ENCODE measurements at places on chromosomes 1 and 21.
A peak's percentile ranks its signal among the peaks of the same experiment; 100 is the strongest.

- no peak for DNase-seq
Measured at GRCh38 chr21:46205766-46206162, 21.5 kb upstream of the SPATC1L start.

DNA sequence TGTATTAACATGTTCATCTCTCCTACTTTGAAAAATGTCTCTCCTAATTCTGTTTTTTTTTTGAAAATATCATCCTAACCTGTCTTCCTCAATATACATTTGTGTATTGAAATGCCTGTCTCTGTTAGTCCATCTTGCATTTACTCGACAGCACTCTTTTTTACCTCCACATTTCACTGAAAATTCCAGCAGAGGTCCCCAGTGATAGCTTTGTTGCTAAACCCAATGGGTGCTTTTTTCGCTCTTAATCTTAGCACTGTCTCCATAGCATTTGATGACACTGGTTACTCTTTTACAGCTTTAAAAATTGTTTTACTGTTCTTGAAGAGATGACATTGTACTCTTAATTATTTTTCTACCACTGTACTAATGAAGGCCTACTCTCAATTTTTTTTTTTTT is 10.8 kb downstream of the OSBPL9 start:
- DNase-seq, result no peak

DNA sequence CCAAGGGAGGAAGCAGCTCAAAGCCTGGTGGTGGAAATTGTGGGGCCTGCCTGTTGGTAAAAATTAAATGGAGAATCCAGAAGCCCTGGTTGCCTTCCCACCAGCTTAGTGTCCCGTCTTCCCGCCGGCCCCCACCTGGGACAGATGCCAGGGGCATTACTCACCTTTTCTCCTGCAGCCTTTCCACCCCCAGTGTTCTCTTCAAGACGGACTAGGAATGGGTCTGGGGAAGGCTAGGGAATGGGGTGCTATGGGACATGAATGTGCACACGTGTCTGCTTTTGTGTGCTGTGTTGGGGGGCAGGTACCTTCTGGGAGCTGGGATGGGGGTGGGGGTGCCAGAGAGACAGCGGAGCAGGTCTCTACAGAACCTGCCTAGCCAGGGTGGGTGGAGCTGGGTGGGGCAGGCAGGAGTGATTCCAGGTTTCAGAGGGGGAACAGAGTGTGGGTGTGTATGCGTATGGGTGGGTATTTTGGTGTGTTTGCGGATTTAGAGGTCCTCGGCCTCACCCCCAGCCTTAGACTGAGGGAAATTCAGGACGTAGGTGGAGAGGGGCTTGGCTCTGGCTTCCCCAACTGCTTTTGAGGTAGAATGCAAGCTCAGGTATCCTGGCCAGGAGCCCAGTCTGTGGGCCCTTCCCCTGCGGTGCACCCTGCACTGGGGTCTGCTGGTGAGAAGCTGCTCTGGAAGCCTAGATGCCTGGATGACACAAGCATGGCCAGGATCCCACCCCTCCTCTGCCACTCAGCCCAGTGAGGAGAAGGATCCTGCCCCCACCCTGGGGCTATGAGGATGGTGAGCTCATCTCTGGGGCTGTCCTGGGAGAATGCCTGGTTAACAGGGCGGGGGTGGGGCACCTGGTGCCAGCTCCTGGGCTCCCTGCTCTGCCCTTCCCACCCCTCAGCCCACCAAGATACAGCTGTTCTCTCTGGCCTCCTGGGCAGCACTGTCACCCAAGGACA is 7.8 kb downstream of the VANGL2 start:
- DNase-seq, result no peak

DNA sequence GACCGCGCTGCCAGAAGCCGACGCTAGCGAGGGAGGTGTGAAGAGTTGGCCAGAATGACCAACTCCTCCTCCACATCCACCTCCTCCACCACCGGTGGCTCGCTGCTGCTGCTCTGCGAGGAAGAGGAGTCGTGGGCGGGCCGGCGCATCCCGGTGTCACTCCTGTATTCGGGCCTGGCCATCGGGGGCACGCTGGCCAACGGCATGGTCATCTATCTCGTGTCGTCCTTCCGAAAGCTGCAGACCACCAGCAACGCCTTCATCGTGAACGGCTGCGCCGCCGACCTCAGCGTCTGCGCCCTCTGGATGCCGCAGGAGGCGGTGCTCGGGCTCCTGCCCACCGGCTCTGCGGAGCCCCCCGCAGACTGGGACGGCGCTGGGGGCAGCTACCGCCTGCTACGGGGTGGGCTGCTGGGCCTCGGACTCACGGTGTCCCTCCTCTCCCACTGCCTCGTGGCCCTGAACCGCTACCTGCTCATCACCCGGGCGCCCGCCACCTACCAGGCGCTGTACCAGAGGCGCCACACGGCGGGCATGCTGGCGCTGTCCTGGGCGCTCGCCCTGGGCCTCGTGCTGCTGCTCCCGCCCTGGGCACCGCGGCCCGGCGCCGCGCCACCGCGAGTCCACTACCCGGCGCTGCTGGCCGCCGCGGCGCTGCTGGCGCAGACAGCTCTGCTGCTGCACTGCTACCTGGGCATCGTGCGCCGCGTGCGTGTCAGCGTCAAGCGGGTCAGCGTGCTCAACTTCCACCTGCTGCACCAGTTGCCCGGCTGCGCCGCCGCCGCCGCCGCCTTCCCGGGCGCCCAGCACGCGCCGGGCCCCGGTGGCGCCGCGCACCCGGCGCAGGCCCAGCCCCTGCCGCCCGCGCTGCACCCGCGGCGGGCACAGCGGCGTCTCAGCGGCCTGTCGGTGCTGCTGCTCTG is 1.2 kb downstream of the GPR88 start:
- DNase-seq, result peak; percentile 37

DNA sequence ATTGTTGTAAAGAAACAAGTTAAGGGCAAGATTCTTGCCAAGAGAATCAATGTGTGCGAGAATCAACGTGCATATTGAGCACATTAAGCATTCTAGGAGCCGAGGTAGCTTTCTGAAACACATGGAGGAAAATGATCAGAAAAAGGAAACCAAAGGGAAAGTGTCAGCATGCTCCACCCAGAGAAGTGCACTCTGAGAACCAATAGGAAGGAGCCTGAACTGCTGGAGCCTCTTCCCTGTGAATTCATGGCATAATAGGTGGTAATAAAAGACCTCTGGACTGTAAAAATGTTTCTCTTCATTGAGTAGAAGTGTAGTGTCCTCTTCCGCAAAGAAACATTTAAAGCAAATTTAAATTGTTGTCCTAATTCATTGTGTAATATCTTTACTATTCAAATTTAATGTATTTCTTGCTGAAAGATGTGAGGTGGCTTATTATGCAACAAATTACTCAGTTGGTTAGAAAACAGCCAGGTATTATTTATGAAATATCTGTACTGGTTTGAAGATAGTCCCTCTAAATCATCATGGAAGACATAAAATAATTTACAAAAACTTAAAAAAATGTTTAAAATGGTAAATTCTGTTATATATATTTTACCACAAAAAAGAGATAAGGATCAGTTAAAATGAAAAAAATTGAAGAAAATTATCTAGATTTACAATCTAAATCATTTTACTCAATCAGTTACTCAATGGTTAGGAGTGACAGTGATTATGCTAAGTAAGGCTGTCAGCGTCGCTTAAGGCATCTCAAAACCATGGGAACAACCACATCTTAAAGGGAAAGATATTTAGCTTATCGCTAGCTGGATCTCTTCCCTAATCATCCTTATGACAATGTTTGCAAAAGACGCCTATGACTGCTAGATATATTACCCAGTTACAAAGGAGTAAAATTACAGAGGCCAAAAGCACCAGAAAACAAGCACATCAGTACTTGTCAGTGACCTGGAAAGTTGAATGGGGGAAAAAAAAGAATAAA is 31.3 kb downstream of the NVL start:
- DNase-seq, result no peak

GRCh38 chr1:241352401-241352800 is 4.6 kb downstream of the RGS7 start:
- DNase-seq, result no peak

GRCh38 chr1:164731161-164731876 is 172.3 kb downstream of the PBX1 start:
- no peak for DNase-seq

GRCh38 chr1:236315518-236315917 is 33.8 kb upstream of the ERO1B start:
- no peak for DNase-seq

DNA sequence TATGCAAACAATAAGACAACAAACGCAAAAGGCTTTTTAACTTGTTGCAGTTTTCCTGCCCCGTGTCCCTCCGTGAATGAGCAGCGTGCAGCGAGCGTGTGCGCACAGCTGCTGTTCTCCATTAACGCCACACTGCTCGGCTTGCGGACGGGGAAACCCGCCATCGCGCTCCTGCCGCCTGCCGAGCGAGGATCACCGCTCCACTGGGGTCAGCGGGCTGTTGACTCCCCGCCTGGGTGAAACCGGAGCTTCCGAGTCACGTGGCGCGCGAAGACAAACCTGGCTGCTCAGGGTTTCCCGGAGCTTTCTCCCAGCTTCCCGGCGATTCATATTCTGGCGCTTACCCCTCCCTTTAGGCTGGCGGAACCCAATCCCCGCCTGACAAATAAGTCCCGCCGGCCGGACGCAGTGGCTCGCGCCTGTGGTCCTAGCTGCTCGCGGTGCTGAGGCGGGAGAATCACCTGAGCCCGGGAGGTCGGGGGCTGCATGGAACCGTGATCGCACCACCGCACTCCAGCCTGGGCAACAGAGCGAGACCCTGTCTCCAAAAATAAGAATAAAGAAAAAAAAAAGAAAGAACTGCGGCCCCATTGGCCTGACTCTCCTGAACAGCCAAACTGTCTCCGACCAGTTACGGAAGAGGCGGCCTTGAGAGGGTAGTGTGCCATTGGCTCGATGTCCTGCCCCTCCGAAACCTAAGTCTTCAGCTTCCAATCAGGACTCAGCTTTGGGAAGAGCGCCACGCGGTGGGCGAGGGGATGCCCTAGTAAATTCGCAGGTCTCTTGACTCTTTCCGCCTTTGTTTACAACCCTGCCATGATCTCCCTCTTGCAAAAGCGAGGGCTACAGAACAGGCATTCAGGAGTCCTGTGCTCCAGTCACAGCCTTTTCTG is at the start of gene CREB3L4:
TSS of gene CREB3L4 (plus strand) at position 796 of the 893 bp plus-strand sequence. CDS start 624 bp downstream, outside the sequence.
- DNase-seq, result peak; percentile 84

DNA sequence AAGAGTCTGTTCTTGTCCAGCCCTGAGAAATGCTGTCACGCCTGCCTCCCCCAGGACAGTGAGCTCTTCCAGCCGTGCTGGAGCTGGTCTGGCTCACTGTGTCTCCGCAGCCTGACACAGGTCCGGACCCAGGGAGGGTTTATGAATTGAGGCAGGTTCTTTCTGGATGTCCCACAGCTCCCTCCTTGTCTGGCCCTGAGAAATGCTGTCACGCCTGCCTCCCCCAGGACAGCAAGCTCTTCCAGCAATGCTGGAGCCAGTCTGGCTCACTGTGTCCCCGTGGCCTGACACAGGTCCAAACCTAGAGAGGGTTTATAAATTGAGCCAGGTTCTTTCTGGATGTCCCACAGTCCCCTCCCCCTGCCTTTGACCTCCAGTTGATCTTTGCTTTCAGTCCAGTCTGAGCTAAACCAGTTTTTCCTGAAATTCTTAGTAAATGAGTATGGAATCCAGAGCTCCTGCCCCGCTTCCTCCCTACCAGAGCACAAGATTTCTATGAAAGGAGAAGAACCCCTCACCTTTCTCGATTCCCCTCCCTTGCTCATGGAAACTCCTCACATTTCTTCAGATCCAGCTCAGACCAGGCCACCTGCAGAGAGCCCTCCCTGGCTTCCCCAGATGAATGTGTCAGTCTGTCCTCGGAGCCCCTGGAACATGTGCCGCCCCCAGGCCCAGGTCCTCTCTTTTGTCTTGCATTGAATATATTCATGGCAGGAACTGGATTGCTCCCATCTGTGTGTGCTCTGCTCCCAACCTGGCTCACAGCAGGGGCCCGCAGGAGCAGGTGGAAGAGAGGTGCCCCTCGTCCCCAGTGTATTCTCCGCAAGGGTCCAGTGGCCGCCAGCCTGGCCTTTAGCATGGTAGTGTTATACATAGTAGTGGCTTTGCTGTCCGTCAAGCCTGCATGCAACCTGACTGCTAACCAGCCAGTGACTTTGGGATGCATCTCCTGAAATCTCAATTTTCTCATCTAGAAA is 116.3 kb downstream of the EPHB2 start:
- no peak for DNase-seq

GRCh38 chr1:150017206-150017750 is 6.8 kb upstream of the OTUD7B start:
- DNase-seq, result no peak

- peak; percentile 63 for DNase-seq
Measured at GRCh38 chr1:93607814-93608186, 73.8 kb downstream of the BCAR3 start.

DNA sequence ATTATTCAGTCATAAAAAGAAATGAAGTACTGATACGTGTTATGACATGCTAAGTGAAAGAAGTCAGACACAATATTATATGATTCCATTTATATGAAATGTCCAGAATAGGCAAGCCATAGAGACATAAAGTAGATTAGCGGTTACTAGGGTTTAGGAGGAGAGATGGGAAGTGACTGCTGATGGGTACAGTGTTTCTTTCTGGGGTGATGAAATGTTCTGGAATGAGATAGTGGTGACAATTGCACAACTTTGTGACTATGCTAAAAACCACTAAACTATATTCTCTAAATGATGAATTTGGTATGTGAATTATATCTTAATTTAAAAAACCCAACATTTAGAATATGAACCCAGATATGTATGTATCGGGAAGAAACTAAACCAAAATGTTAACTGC is 27.6 kb downstream of the IPP start:
- DNase-seq, result no peak

DNA sequence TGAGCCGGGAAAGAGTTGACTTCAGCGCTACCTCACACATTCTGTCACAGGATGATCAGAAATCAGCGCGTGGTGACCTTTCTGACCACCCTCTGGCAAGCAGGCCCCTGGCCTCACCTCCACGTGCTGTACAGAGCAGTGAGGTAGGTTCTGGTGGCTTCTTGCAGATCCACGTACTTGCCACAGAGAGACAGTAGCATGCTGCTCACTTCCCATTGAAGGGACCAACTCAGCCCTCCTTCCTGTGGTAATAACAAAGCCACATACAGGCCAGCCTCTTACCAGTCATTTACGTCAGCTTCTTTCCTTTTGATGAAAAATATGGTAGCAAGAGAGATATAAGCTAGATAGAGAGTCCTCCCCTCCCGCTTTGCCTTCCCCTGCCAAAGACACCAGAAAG is 200.7 kb downstream of the CHRM3 start:
- DNase-seq, result no peak

- DNase-seq, result no peak
Measured at GRCh38 chr1:247360991-247361731, 29.5 kb upstream of the ZNF496 start.

GRCh38 chr1:169132512-169133227 is 26.2 kb downstream of the ATP1B1 start:
- DNase-seq, result no peak

- DNase-seq, result no peak
Measured at GRCh38 chr1:54077359-54077758, 24.0 kb downstream of the TCEANC2 start.

DNA sequence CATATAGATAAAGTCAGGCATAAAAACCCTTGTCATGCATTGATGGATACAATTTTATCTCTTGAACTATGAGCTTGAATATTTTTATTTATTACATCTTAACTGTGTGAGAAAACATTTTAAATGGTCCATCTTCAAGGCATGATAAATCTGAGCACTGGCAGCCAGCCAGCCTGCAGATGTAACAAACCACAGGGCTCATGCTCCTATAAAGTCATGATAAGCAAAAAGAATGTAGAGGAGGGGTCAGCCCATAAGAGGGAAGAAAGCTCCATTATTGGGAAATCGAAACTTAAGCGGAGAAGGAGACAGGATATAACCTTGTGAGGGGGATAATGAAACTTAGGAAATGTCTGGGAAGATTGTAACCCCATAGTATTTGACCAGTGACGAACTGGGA is 839.0 kb downstream of the LRRIQ3 start:
- DNase-seq, result no peak

GRCh38 chr1:94669198-94669597 is 127.6 kb upstream of the F3 start:
- DNase-seq, result no peak
